ENCODE measurements at places on chromosomes 5 and 9. TPM values are rescaled to one million over a fixed set of nuclear protein-coding genes. Genes with fewer than 3 reads are reported as not detected.

The GCNT4 gene
- 7.9 TPM for total RNA-seq

The ARL15 gene
- 66.3 TPM for total RNA-seq

GRCh38 chr9:111393971-111394370 is 63.9 kb upstream of the OR2K2 start:
- DNase-seq: no peak

DNA sequence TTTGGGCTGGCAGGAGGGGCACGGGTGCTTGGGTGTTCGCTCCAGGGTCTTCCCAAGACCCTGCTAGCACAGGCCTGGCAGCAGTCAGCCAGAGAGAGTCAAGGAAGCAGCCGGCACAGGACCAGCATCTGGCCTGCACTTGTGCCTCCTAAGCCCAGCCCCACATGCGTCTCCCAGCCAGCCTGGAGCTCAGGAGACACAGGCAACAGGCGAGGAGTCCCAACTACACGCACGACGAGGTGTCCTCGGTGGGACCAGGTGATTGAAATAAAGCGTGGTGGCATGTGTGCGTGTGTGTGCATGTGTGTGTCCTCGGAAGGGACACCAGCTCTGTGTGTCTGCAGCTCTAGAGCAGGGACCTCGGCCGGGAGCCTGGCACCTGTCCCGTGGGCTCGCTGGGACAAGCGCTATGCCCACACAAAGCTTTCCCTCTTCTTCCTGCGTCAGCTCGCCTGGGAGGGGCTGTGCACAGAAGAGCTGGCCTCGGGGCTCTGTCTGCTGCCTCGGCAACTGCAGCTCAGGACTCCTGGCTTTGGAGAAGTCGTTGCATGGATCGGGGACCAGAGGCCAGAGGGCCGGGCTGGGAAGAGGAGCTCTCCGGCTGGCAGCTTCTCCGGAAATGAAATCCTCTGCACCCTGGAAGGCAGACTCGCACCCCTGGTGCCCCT is 14.7 kb upstream of the SLC9A3 start:
- DNase-seq: no peak
